Epithelial cell of prostate (primary cell): ENCODE measurements at places on chromosomes 7 and 10.

DNA sequence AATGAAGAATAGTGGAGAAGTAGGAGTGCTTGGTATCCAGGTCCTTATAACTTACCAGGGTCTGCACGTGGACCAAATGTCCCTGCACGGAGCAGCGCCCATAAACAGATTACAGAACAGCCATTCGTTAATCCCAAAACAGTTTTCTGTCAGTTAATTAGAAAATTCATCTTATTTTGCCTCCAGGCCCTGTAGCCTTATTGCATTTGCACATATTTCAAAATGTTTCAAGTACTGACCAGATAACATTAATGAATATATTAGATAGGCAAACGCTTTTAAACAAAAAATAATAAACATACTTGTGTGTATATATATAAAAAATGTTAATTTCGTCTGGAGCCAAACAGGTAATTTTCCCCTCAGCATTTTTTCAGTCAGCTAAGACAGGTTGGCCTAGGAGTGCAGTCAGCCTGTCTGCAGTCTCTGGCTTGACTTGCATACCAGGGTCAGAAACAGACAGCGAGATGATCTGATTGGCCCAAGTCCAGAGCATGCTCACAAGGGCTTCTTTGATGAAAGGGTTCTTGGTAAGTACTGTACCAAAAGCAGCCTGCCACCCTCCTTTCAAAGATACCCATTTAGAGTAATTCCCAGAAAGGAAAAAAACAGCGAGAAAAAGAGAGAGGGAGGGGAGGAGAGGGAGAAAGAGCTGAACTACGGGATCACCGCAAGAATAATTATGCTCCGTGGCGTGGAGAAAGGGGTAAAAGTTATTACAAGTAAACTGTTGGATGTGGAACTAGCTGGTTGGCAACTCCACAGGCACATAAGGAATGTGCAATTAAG, 194.4 kb upstream of the TCF7L2 start:
- no peak for DNase-seq

DNA sequence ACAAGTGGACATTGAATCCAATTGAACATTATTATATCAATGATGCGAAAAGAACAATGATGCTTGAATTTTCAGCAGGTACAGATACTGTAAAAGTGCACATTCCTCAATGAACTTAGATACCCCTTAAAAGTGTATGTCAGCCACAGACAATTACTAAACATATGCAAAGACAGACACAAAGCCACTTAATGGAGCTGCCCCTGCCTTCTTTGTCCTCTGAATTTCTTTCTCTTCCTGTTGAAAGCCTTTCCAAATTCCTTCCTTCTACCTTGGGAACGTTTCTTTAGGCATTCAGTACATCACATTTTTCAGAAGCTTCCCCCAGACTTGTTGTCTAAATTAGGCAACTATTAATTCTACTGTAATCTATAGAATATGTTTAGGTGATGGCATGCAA, 706.8 kb upstream of the MBL2 start:
- DNase-seq, result no peak

GRCh38 chr10:44400541-44400940, 15.6 kb upstream of the CXCL12 start:
- no peak for DNase-seq

DNA sequence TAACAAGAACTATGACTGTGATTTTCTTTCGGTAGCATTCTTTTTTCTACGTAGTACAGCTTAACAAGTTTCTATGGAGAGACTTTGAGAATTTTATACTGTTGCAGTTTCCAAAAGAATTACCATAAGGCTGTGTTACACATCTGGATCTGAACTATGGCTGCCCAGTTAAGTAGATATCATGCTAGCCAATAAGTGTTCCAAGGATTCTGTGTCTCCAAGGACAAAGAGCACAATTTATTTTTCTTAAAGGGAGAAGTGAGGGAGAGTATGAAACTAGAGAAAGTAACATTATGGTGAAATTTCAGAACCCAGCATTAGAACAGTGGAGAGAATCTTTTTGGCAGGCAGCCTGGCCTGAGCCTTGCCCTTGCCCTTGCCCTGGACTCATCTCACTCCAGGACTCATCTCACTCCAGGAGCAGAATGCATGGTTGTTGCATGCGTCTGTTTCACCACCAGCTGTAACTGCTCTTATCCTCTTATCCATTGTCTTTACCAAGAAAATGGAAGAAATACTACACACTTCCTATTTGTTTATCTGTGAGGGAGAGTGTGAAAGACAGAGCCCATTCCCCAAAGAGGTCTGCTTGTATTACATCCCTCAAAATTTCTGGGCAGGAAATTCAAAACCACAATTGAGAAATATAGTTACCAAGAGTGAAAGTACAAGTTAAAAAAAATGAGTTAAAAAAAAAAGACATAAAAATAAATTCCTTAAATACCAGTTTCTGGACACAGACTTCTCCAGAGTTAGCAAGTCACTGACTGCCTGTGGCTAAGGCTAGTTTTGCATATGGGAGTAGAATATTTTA, 1067.5 kb downstream of the NRG3 start:
- DNase-seq, result no peak

- no peak for DNase-seq
These were observed 44.7 kb upstream of the SUN1 start for GRCh38 chr7:787332-788240.

GRCh38 chr10:123250640-123251039, 96.4 kb downstream of the BUB3 start:
- DNase-seq, result no peak

GRCh38 chr7:115812794-115813193, 217.8 kb downstream of the TFEC start:
- DNase-seq, result no peak

DNA sequence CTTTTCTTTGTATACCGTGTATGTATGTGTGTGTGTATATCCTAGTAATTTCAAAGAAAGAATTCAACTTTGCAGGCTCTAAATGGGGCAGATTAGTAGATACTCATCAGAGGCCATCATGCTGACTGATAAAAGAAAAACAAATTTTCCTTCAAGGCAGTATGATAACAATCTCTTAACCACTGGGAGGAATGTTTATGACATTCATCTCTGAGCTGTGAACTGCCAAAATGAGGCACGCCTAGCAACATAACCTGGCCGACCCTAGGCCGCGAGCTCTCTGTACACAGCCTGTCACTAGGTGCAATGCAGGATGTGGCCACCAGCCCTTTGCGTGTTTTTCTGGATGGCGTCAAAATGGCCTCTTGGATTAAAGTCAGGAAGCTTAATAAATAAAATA, 343.7 kb upstream of the GALNT17 start:
- DNase-seq, result peak; percentile 14

- peak; percentile 54 for DNase-seq
These were observed 29.0 kb downstream of the DHTKD1 start for GRCh38 chr10:12097791-12098190.

DNA sequence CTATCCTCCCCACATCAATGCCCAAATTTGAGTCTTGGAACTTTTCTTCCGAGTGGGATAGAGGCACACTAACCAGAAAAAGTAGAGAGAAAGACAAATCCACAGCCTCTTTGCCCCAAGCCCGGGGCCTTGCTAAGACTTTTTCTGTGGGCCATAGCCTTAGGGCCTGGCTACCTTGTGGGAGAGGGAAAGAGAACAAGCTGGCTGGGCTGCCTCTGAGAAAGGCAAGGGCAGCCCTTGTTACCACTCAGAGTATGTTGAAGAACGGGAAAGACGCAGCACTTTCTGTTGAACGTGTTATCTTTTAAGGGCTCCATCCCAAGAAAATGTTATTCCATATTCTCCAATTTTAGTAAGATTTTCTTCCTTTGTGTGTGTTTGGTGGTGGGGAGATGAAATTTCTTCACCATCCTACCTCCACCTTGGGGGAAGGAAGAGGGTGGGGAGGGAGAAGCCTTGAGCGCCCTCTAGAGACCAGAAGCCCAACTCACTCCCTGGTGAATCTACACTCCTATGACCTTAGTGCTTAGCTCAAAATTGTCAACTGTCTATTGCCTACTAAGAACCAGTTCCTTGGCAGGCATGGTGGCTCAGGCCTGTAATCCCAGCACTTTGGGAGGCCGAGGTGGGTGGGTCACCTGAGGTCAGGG, 3.9 kb upstream of the NRF1 start:
- no peak for DNase-seq

DNA sequence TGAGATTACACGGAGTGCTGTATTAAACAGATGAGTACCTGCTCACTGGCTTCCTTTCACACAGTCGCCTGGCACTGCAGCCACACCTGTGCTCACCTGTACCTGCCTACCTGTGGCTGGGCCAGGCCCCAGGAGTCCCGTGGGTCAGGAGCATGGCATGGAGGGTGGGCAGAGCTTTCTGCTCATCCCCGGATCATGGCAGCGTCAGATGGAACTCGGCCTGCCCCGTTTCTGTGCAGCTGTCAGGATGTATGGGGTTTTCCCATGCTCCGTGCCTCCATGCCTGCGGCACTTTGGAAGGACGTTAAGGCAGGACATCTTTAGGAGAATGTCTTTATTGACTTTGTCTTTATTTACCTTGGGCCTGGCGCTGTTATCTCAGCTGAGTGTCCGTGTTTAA, 112.2 kb downstream of the MGMT start:
- DNase-seq, result no peak

DNA sequence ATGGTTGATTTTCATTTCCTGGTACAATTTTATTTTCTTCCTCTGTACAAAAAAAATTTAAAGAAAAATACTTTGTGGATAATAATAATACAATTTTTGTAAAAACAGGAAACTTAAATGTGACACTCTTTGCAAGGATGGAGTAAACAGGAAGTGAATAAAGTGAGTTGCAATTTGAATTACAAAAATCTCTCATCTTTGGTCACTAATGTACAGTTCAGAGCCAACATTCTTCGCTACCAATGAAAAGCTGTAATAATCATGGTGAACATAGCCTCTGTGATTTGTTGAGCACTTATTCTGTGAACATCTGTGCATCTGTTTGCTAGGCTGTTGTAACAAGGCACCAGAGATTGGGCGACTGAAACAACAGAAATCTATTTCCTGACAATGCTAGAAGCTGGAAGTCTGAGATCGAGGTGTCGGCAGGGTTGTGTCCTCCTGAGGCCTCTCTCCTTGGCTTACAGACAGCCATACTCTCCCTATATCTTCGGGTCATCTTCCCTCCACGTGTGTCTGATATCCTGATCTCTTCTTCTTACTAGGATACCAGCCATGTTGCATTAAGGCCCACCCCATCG, 295.3 kb upstream of the KLF6 start:
- DNase-seq, result no peak
